Stomach (tissue), 19 donors: ENCODE measurements at places on chromosomes 1 and 21. TPM values are rescaled to one million over a fixed set of nuclear protein-coding genes. Genes with fewer than 3 reads are reported as not detected.

GRCh38 chr1:30632481-30632880, 90.9 kb downstream of the MATN1 start:
- no peaks in the 10 kb centered on the region for H3K36me3 ChIP-seq
- H3K27ac ChIP-seq: no peak overlapping the region
- no peak overlapping the region for H3K4me3 ChIP-seq
- H3K27me3 ChIP-seq: no peaks in the 10 kb centered on the region
- no peak for DNase-seq

DNA sequence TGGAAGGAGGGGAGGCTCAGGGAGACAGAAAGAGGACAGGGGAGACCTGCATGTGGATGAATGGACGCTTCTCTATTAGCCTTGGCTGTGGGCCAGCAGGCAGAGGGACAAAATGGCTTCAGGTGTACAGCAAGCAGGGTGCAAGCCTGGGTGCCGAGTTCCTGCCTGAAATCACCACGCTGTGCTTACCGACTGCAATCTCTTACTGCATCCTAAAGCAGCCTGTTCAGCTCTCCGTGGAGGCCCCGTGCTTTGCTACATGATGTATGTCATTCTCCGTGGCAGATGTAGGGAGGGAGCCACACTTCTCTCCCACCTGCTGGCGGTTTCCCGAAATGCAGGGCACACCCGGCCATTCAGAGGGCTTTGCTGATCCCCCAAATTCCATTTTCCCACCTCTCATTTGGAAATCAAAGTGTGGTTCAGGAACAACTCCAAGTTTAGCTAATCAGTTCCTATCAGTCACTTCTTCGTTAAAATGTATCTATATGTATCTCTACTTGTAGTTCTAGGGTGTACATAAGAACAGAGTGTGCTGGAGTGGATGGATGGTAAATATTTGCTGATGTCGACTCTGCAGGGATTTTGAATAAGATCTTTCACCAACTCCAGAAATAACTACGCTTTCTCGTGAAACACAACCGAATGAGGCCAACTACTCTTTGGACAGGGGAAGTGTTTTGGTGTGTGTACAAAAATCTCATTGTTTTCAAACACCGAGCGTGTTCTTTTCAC, 122.3 kb upstream of the BACE2 start:
- peak; percentile 64 for DNase-seq
- H3K4me3 ChIP-seq: no peak overlapping the region
- H3K27ac ChIP-seq: no peak overlapping the region
- peaks cover 8% of the 10 kb centered on the region for H3K4me1 ChIP-seq
- H3K36me3 ChIP-seq: no peaks in the 10 kb centered on the region

DNA sequence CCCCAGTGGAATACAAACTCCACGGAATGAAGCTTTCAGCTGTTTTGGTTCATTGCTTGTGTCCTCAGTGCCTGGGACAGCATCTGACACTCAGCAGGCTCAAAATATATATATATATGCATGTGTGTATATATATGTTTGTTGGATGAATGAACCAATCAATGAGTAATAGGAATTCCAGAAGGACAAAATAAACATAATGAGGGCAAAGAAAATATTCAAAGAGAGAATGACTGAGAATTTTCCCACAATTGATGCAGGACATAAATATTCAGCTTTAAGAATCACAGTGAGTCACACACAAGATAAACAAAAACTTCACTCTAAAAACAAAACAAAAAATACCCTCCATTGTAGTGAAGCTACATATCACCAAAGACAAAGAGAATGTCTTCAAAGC, 64.0 kb downstream of the CHD5 start:
- no peak overlapping the region for H3K27ac ChIP-seq
- no peaks in the 10 kb centered on the region for H3K4me1 ChIP-seq
- no peak overlapping the region for H3K4me3 ChIP-seq
- H3K27me3 ChIP-seq: no peaks in the 10 kb centered on the region
- DNase-seq: no peak

- no peak for DNase-seq
- no peaks in the 10 kb centered on the region for H3K36me3 ChIP-seq
- no peaks in the 10 kb centered on the region for H3K4me1 ChIP-seq
- no peak overlapping the region for H3K4me3 ChIP-seq
- H3K27ac ChIP-seq: no peak overlapping the region
These were observed 49.2 kb downstream of the S1PR1 start for GRCh38 chr1:101285922-101286570.

LAD1 gene
- total RNA-seq: 85.9 TPM

DNA sequence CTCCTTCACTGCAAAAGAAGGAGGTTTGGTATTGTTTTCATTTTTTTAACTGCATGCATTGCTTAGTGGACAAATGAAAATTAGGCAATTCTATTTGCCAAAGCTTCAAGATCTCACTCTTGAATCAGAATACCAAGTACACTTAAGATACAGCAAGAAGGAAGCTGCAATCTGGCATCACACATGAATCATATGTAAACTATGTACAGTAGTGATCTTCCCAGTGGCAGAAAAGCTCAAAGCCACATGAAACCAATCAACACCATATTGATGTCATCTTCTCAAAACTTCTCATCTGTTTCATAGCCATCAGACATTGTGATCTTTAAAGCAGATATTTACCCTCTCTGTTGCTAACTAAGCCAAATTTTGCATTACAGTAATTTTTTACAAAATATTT, 550.1 kb downstream of the LTN1 start:
- H3K27ac ChIP-seq: no peak overlapping the region
- H3K4me3 ChIP-seq: no peak overlapping the region
- H3K36me3 ChIP-seq: no peaks in the 10 kb centered on the region
- DNase-seq: no peak
- H3K4me1 ChIP-seq: no peaks in the 10 kb centered on the region

GRCh38 chr1:76867342-76868130, at the start of gene ST6GALNAC5:
TSS of gene ST6GALNAC5 (plus strand) at chr1:76867480.
- H3K27ac ChIP-seq: peak within 1 kb of the TSS; percentile 73
- peak; percentile 80 for DNase-seq
- peaks cover 17% of the 10 kb centered on the region for H3K4me1 ChIP-seq
- H3K4me3 ChIP-seq: peak within 1 kb of the TSS; percentile 51
- peaks cover 22% of the 10 kb centered on the region for H3K27me3 ChIP-seq

DNA sequence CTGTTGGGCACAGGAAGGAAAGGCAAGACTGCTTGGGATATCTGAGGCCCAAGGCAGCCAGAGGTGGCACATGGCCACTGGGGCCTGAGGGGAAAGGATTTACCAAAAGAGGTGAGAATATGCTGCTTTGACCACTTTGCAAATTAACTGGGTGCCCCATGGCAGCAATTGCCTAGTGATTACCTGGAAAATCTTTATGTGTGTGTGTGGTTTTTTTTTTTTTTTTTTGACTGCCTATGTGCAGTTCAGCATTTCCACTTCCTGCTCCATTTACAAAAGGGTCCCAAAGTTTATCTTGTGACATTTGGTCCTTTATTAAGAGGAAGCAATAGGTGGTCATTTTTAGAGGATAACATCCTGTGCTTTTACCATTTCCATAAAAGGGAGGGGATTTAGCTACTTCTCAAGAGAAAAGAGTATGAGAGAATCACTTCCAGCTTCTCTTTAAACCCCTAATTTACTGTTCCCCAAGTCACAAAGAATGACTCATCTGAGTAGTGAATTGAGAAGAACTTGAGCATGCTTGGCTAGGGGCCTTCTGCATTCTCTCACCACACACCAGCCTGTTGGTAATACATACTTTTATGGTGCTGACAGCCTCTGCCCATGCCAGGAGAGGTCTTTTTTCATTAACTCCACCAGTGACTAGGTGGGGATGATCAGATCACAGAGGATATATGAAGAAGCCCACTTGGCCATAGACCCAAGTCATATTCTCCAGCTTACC, 52.1 kb downstream of the SYDE2 start:
- no peak for DNase-seq
- H3K36me3 ChIP-seq: no peaks in the 10 kb centered on the region
- H3K27me3 ChIP-seq: no peaks in the 10 kb centered on the region
- no peaks in the 10 kb centered on the region for H3K4me1 ChIP-seq
- no peak overlapping the region for H3K4me3 ChIP-seq

DNA sequence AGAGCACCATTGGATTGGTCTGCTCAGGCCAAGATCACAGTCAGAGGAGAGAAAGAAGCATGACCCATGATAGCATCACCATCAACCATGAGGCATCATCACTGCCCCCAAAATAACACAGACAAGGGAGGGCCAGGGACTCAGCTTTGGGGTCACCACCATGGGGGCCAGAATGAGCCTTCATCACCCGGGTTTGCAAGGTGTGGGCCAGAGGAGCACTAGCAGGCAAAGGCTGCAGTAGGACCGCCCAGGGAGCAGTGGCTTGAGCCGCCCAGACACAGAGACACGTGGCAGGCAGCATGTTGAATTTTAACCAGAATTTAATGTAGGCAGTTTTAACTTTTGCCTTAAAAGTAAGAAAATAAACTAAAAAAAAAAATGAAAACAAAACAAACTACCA, 53.7 kb upstream of the TMPRSS2 start:
- H3K27me3 ChIP-seq: no peaks in the 10 kb centered on the region
- H3K36me3 ChIP-seq: no peaks in the 10 kb centered on the region
- peaks cover 17% of the 10 kb centered on the region for H3K4me1 ChIP-seq
- DNase-seq: no peak

DNA sequence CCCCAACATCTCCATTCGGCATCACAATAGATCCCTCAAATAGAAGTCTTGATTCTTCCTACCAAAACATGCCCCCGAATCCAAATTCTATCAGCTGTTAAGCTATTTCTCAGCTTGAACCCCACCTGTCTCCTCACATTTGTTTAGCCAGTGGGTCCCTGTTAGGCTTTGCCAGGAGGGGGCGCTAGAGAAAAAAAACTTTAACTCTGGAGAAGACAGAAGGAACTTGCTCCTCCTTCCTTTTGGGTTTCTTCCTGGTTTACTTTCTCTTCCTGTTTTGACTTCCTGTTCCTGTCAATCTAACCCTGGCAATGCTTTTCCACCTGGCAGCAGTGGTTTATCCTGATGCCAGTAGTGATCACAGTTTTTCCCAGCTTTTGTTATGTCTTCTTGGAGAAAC, 95.6 kb upstream of the KCNK1 start:
- no peaks in the 10 kb centered on the region for H3K4me1 ChIP-seq
- H3K4me3 ChIP-seq: no peak overlapping the region
- DNase-seq: peak; percentile 42

CYP4A22 gene
- total RNA-seq: not detected

DNA sequence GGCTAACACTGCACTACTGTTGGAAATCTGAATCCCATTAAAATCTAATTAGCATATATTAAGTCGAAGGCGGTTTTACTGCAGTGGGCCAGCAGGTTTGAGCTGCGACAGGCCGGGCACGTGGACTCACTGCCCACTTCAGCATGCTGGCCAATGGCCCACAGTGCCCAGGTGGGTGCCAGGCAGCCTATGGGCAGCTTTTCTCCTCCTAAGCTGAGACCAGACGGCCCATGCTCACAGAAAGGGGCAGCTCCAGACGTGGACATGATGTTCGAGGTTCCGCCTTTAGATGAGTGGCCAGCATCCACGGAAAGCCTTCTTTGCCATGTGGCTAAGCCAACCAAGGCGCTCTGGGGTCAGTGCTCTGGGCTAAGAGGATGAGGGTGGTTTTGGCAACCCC, 89.8 kb upstream of the KLHDC7A start:
- H3K27ac ChIP-seq: no peak overlapping the region
- no peak for DNase-seq
- H3K4me1 ChIP-seq: no peaks in the 10 kb centered on the region

DNA sequence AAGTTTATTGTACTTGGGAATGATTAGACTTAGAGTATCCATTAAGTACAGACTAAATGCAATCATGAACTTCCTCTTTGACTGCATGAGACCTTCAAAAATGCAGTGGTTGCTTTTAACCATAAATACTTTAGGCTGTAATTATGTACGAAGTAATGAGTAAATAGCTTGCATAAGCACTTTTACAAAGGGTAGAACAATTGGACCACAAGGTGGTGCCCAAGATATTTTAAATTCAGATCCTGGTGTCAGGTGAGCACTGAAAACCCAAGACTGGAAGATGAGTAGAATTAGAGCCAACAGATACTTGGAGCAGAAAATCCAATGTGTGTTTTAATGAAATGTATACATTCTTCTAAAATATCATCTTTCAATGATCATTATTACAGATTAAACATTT, 43.4 kb upstream of the RHOU start:
- H3K4me1 ChIP-seq: no peaks in the 10 kb centered on the region
- H3K4me3 ChIP-seq: no peak overlapping the region

GRCh38 chr1:203667616-203668015, 41.0 kb downstream of the ATP2B4 start:
- no peaks in the 10 kb centered on the region for H3K27me3 ChIP-seq
- no peaks in the 10 kb centered on the region for H3K36me3 ChIP-seq
- no peak overlapping the region for H3K4me3 ChIP-seq
- DNase-seq: no peak
- H3K27ac ChIP-seq: peak overlapping the region; percentile 87

DNA sequence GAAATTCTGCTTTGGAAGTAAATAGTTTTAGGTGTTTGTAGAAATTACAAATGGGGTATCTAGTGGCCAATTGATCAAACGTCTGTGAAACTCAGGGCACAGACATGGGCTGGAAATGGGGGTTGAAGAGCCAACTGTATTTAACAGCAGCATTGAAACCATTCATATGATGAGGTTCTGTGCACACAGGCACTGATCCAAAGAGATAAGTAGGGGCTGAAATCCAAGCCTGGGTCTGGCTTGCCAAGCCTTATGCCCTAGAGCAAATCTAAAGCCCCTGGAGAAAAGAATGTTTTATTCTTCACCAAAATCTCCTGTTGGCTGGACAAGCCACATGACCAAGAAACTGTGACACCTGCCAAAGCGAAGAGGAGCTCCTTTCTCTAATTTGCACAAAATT, 67.6 kb upstream of the ST6GALNAC5 start:
- no peak overlapping the region for H3K27ac ChIP-seq
- no peaks in the 10 kb centered on the region for H3K36me3 ChIP-seq
- DNase-seq: no peak

KCNK1 gene
- 5.8 TPM for total RNA-seq

DNA sequence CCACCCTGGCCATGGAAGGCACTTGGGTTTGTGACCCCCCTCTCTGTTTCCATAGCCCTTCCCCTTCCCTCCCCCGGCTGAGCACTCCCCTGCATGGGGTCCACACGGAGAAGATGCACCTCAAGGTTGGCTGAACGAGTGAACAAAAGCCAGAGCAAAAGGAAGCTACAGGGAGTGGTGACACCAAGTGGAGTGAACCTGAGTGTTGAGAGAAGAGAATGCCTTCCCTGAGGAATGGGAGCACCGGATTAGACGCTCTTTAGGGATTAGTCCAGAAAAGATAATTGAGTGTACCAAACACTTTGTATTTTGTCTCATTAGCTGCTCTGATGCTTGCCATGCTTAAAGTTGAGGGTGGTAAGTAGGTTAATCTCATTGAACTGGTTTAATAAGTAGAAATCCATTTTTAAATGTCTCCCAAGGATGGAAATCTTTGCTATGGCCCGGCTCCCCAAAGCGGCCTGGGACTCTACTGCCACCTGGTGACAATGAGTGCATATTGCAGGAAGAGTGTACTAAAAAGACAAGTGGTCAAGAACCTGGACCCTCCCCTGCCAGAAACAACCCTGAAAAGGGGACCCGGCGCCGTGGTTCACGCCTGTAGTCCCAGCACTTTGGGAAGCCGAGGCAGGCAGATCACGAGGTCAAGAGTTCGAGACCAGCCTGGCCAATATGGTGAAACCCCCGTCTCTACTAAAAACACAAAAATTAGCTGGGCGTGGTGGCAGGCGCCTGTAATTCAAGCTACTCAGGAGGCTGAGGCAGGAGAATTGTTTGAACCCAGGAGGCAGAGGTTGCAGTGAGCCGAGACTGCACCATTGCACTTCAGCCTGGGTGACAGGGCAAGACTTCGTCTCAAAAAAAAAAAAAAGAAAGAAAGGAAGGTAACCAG, 150.6 kb upstream of the ZC3H12A start:
- H3K36me3 ChIP-seq: no peaks in the 10 kb centered on the region
- no peaks in the 10 kb centered on the region for H3K4me1 ChIP-seq
- DNase-seq: peak; percentile 11
- H3K27me3 ChIP-seq: peaks cover 15% of the 10 kb centered on the region
- no peak overlapping the region for H3K27ac ChIP-seq

PDE4DIP gene
- 210 TPM for total RNA-seq
